ENCODE measurements at places on chromosomes 1 and 21.

DNA sequence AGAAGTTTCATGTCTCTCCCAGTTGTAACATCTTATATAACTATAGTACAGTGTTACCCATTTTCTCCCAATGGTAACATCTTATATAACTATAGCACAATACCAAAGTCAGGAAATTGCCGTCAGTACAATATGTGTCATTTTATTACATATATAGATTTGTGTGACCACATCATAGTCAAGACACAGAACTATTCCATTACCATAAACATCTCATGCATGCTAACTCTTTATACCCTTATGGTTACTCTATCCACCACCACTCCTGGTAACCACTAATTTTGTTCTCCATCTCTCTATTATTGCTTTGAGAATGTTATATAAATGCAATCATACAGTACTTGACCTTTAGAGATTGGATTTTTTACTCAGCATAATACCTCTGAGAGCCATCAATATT is 120.7 kb downstream of the BACH1 start:
- no peak for DNase-seq

- peak; percentile 24 for DNase-seq
These were observed 70.6 kb downstream of the GADD45A start for GRCh38 chr1:67755619-67756018.

DNA sequence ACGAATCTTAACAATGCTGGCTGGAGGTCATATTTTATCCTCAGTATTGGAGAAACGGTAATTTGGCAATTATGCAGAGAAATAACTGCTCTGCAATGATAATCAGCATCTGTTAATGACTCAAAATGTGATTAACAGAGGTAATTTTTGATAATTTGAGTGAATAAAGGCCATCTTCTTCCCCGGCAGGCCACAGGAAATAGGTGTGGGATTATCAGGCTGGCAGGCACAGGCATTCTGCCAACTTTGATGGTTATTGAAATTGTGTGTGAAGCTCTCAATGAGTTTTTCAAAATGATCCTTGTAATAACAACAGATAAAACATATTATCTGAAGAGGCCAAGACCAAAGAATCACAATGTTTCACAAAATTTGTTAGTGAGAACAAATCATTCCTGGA is 309.0 kb downstream of the PTGER3 start:
- peak; percentile 57 for DNase-seq

- DNase-seq, result no peak
These were observed 217.8 kb downstream of the NCAM2 start for GRCh38 chr21:21216047-21216446.

DNA sequence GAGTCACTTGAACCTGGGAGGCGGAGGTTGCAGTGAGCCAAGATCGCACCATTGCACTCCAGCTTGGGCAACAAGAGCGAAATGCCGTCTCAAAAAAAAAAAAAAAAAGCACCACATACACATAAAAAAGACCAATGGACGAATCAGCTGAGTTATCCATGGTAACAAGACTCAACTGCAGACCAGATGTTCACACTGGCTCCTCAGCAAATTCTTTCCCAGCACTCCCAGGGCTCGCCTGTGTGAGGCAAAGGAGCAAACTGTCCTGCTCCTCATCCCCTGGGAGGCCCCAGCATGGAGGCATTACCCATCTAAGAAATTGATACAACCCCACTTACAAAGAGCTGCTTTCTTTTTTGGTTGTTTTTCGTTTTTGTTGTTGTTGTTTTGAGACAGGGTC is 3.1 kb downstream of the TMEM234 start:
- DNase-seq, result no peak

DNA sequence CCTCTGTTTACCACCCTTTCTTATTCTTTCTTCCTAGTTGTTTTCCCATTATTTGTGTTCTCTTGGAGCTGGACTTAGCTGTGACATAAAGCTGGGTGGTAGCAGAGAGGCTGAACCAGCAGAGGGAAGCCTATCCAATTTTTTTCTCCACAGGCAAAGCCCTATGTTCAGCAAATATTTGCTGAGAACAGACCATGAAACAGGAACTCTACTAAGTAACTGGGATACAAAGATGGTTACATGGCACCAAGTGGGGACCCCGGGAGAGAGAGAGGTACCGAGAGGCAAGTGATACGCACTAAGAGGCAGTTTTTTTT is 6.6 kb downstream of the CFAP141 start:
- no peak for DNase-seq

DNA sequence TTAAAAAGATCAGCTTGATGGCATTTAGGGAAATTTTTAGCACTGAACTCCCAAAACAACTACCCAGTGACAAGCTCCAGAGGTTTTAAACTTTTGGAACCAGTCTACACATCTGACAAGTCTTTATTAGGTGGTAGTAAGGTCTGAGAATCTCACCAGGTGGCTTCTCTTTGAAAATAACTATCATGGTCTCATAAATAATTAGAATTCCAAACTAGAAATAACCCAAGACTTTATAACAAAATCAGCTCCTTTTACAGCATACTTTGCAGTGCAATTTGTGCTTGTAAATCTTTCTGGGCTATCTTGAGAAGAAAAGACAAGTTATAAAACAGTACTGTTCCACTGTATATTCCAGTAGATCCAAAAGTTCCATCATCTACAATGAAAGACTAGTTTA is 108.7 kb downstream of the LTN1 start:
- DNase-seq, result no peak

- DNase-seq, result no peak
These were observed 243.6 kb downstream of the TM2D1 start for GRCh38 chr1:61481315-61481715.

DNA sequence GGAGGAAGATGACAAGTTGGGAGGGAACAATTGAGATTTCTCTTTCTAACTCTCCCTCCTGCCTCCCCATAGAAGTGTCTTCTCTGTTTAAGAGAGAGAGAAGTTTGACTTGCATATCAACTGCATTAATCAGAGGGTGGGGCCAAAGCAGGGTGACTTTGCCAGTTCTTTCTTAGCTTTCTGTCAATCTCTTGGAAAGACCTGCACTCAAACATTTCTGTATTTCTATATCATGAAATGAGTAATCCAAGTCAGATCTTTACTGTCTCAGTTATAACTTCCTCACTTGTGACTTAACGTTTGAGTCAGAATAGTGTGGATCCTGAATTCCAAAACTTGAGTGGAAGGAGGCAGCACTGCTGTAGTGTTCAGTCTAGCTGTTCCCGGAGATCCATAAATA is 180.8 kb upstream of the KCNK2 start:
- DNase-seq, result no peak

DNA sequence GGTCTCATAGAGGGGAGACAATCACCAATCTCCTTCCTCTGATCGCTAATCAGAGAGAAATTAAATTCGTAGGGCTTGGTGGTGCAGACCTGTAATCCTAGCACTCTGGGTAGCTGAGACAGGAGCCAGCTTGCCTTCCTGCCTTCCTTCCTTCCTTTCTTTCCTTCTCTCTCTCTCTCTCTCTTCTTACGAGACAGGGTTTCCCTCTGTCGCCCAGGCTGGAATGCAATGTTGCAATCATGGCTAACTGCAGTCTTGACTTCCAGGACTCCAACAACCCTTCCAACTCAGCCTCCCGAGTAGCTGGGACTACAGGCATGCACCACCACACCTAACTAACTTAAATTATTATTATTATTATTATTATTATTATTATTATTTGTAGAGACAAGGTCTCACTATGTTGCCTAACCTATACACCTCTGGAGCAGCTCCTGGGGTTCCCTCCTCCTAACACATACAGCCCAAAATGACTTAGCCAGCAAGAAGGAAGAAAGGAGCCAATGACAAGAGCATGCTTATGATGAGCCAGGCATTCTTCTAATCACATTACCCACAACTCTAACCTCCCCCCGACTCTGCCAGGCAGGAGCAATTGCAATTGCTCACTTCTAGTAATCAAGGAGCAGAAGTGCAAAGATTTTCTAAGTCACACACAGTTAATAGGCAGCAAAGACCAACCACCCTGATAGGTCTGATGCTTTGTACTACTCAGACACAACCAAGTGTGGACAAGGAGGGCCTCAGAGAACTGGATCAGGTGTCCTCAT is 105.4 kb upstream of the F3 start:
- no peak for DNase-seq

DNA sequence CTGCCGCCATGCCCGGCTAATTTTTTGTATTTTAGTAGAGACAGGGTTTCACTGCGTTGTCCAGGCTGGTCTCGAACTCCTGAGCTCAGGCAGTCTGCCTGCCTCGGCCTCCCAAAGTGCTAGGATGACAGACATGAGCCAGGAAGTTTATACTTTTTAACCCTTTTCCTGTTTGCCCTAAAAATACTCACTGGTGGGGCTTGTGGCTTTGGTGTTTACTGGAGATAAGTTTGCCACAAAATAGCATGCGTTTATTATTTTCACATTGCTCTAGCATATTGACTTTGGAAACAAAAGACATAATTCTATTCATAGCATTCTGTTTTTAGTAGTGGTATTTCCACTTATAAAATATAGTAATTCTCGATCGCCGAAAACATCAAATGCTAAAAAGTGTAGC is 19.8 kb upstream of the GTF2B start:
- no peak for DNase-seq

- DNase-seq, result no peak
These were observed 4.3 kb downstream of the XPR1 start for GRCh38 chr1:180636138-180636537.

- DNase-seq, result no peak
These were observed 4.5 kb downstream of the ADARB1 start for GRCh38 chr21:45078877-45079281.

GRCh38 chr1:22218618-22219250 is 75.8 kb upstream of the WNT4 start:
- DNase-seq, result no peak

DNA sequence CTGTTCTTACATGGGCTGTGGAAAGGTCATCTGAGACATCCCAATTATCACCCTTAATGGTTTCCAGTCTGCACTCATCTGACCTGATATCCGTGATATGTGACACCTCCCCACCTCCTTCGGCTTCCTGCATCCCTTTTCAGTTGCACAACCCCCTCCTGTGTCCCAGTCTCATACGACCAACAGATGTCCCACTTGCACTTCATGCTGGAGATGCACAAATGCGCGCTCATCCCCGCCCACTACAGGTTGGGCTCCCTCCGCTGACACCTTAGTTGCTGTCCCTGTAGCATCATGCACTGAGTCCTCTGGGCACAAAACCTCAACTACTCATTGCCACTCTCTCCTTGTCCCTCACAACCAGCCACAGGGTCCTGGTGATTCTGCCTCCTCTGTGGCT is 94.4 kb downstream of the MIS18A start:
- DNase-seq, result peak; percentile 53

DNA sequence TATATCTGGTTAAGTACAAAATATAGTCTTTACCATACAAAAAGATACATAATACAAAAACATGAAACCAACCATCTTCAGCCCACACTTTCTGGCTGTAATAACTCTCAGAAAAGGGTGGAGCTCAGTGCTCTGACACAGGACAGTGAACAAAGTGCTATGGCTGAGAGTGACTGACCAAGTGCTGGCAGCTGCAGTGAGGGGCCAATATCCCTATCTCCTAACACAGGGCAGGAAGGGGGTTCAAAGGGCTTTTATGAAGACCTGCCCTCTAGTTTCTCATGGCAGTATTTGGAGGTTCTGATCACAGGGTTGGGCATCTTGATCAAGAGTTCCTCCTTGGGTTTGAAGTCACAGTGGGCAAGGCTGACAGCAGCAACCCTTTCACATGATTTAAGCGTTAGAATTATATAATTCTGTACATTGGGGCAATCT is 3.9 kb downstream of the TXNIP start:
- no peak for DNase-seq

- DNase-seq, result no peak
These were observed 201.6 kb downstream of the PTPRU start for GRCh38 chr1:29437946-29438345.

GRCh38 chr1:154348429-154349076 is 23.2 kb downstream of the ATP8B2 start:
- DNase-seq, result no peak

DNA sequence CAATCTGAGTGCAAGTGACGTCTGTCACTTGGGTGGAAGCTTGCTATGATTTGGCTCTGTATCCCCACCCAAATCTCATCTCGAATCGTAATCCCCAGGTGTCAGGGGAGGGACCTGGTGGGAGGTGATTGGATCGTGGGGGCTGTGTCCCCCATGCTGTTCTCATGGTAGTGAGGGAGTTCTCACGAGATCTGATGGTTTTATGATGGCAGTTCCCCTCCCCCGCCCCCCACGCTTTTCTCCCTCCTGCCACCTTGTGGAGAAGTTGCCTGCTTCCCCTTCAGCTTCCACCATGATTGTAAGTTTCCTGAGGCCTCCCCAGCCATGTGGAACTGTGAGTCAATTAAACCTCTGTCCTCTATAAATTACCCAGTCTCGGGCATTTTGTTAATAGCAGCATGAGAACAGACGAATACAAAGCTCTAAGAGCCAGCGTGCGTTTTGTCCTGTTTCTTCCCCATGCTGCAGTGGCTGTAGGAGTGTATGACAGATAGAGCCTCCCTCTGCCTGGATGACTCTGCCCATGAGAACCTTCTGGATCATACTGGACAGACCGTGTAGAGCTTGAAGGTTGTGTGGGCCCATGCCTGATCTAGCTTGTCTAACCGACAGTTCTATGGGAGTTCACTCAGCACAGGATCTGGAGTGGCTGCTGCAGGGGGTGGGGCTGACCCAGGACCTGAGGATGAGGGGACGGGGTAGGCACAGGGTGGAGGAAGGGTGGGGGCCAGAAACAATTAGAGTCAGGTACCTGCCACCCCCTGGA is 139.7 kb upstream of the ERRFI1 start:
- DNase-seq, result no peak

- no peak for DNase-seq
These were observed 17.4 kb downstream of the SFT2D2 start for GRCh38 chr1:168243198-168243597.

- DNase-seq, result no peak
These were observed 52.4 kb upstream of the CCDC190 start for GRCh38 chr1:162913345-162913744.

DNA sequence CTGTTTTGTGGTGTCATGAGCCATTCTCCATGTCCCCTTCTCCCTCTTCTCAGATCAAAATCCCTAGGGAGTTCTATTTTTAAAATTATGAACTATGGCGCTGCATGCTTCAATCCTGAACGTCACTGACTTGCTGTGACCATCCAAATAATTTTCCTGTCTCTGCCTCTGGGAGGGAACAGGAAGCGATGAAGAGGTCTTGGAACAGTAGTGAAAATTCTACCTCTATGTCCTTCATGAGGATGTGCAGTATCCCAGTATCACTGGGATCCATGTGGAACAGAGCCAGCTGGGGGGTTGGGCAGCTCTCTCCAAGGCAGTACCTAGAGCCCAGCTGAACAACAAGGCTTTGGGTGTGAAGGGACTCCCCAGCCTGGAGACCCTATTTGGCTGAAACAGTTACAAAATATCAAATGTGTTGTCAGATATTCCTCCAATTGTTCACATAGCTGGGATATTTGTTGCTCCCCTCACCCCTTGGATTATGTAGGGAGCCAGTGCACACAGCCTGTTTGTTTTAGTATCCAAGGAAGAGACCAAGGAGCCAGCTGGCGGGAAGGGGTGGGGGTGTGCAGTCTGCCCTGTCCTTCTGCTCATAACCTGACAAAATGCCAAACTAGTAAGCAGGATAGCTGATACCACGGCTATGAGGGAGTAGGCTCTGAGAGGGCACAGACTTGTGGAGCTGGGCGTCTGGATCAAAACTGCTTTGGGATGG is 7.6 kb downstream of the DCLRE1B start:
- no peak for DNase-seq

- DNase-seq, result no peak
These were observed 5.4 kb upstream of the SUMO3 start for GRCh38 chr21:44823179-44823660.
